Activated T-helper 2 cell treated with anti-CD3 and anti-CD28 coated beads, Interferon-gamma antibody, Interleukin-2, Interleukin-4, amounts not matched to agents 10 μg/mL and 5 μg/mL and 100 μg/mL, durations not matched to agents 14 hours and 24 hours and 36 hours (primary cell): ENCODE measurements at places on chromosomes 13 and 19.
A peak's percentile ranks its signal among the peaks of the same experiment; 100 is the strongest.

DNA sequence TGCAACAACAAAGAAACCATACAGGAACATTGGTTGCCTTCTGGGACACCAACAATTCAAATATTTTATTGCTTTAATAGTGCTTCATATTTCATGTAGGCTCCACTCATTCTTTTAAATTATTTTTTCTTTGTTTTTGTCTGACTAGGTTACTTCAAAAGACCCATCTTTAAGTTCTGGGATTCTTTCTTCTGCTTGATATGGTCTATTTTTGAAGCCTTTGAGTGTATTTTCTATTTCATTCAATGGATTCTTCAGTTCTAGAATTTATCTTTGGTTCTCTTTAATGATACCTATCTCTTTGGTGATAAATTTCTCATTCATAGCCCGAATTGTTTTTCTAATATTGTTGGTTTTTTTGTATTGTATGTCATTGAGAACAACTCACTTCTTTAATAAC is 38.6 kb downstream of the IGFL3 start:
- peaks cover 47% of the 10 kb centered on the region for H3K27me3 ChIP-seq
- no peaks in the 10 kb centered on the region for H3K4me1 ChIP-seq
- DNase-seq, result no peak
- H3K27ac ChIP-seq, result no peak overlapping the region
- H3K36me3 ChIP-seq, result no peaks in the 10 kb centered on the region

DNA sequence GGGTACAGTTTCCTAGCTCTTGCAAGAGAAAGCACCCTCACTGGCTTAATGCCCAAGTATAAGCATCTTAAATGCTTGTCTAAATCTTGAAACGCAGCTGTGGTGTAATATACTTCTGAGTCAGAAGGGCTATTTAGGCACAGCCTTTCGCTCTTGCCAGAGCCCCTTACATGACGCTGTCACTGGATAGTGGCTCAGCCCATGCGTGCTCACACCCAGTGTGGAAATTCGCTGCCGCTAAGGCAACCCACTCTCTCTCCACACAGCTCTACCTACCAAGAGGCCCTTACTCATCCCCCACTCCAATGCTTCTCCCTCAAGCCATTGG is 24.0 kb downstream of the UQCRFS1 start:
- peaks cover 4% of the 10 kb centered on the region for H3K4me1 ChIP-seq
- no peak overlapping the region for H3K4me3 ChIP-seq
- no peaks in the 10 kb centered on the region for H3K36me3 ChIP-seq
- no peaks in the 10 kb centered on the region for H3K27me3 ChIP-seq
- no peak overlapping the region for H3K27ac ChIP-seq

DNA sequence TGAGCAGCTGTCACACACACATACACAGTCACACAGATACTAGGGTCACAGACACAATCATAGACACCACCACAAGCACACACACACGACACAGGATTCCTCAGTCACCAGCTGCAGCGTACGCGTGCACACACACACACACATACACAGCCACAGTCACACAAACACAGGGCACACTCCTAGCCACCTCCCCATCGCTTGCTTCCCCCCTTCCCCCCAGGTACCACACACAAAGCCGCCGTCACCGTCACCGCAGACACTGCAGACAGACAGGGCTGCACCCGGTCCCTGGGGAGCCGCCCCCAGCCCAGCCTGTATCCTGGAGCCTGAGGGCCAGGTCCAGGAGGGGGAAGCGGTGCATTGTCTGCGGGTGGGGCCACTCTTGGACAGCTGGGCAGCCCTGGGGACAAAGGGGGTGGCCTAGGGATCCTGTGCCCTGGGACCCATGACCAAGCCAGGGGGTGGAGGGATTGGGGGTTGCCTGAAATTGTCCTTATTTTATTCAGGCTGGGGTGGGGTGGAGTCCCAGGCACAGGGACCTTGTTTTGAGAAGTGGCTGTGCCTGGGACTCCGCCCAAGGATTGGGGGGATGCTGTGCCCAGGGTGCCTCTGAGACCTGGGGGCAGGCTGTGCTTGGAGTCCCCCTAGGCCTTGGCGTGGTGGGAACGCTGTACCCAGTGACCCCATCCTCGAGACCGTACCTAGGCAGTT is 957 bp downstream of the NUMBL start:
- peaks cover 16% of the 10 kb centered on the region for H3K36me3 ChIP-seq
- no peaks in the 10 kb centered on the region for H3K27me3 ChIP-seq
- no peak overlapping the region for H3K27ac ChIP-seq
- DNase-seq, result no peak

- H3K27me3 ChIP-seq, result no peaks in the 10 kb centered on the region
- H3K4me3 ChIP-seq, result peak overlapping the region; percentile 87
- DNase-seq, result no peak
- peaks cover 73% of the 10 kb centered on the region for H3K36me3 ChIP-seq
- H3K27ac ChIP-seq, result no peak overlapping the region
- peaks cover 4% of the 10 kb centered on the region for H3K4me1 ChIP-seq
These were observed 1.5 kb downstream of the ZNF814 start for GRCh38 chr19:57887195-57887941.

- H3K27ac ChIP-seq, result no peak overlapping the region
- DNase-seq, result no peak
- no peaks in the 10 kb centered on the region for H3K36me3 ChIP-seq
- no peak overlapping the region for H3K4me3 ChIP-seq
- no peaks in the 10 kb centered on the region for H3K27me3 ChIP-seq
- no peaks in the 10 kb centered on the region for H3K4me1 ChIP-seq
These were observed 129.8 kb downstream of the KCTD12 start for GRCh38 chr13:76756451-76756850.

- H3K27ac ChIP-seq, result no peak within 1 kb of the TSS
- peak; percentile 59 for DNase-seq
These were observed at the start of gene PNMA8C for GRCh38 chr19:46428239-46429135. Gene PNMA8C, minus strand, starts transcription at chr19:46428936. Its CDS starts 577 bp downstream, at chr19:46428359.

DNA sequence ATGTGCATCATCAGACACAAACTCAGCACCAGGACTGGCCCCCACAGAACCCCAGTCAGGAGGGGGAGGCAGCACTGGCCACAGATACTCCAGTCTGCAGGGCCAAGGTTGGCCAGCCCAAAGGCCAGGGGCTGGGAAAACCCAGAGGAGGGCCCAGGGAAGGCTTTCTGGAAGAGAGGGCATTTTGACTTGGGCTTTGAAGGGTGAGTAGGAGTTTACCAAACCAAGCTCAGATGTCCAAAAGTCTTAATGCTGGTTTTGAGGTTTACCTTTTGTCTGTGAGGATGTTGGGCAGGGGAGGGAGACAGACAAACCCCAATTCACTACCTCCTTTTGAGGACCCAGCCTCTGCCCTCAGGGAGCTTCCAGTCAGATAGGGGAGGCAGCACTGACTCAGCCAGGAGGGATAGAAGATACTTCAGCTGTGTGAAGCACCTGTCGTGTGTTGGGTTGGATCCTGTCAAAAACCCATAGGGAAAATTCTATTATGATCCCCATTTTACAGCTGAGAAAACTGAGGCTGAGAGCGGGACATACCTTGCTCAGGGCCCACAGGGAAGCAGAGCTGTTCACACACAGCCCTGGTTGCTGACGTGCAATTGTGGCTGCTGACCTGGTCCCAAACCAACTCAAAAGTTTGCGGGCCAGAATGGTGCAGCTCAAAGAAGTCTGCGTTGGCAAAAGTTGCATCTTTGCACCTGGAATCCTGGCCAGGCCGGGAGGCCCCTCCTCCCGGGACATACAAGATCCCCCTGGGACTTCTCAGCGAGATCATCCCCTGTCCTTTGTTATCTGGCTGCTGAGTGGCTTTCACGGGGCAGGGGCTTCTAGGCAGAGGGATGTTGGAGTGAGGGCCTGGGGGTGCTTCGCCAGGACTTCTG is 13.1 kb downstream of the CILP2 start:
- H3K4me1 ChIP-seq, result peaks cover 2% of the 10 kb centered on the region
- H3K36me3 ChIP-seq, result no peaks in the 10 kb centered on the region
- H3K27ac ChIP-seq, result no peak overlapping the region
- no peak overlapping the region for H3K4me3 ChIP-seq
- DNase-seq, result no peak

DNA sequence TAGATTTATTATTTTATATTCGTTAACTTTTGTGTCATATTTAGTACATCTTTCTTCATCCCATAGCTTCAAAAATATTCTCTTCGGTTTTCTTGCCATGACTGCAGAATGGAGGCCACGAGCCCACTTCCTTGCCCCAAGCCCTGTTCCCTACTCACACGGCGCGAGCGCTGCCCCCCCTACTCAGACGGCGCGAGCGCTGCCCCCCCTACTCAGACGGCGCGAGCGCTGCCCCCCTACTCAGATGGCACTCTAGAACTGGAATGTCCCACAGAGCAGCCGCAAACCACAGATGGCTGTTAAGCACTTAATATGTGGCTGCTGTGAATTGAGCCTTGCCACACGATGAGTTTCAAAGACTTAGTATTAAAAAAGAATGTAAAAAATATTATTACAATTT is 102.2 kb upstream of the PEG3 start:
- DNase-seq, result no peak
- H3K4me1 ChIP-seq, result no peaks in the 10 kb centered on the region
- no peak overlapping the region for H3K4me3 ChIP-seq

- H3K36me3 ChIP-seq, result peaks cover 35% of the 10 kb centered on the region
- peaks cover 12% of the 10 kb centered on the region for H3K27me3 ChIP-seq
- DNase-seq, result no peak
- no peak overlapping the region for H3K27ac ChIP-seq
- peaks cover 5% of the 10 kb centered on the region for H3K4me1 ChIP-seq
These were observed 4.2 kb downstream of the RPS28 start for GRCh38 chr19:8325454-8325853.

GRCh38 chr19:15464394-15465385 is at the start of gene RASAL3:
Gene RASAL3, minus strand, starts transcription at chr19:15464544. Its CDS starts 186 bp downstream, at chr19:15464358.
- peak; percentile 61 for DNase-seq
- peaks cover 58% of the 10 kb centered on the region for H3K36me3 ChIP-seq
- H3K27ac ChIP-seq, result peak within 1 kb of the TSS; percentile 93
- peak within 1 kb of the TSS; percentile 93 for H3K4me3 ChIP-seq

- H3K36me3 ChIP-seq, result peaks cover 31% of the 10 kb centered on the region
- peaks cover 10% of the 10 kb centered on the region for H3K27me3 ChIP-seq
- H3K4me1 ChIP-seq, result peaks cover 25% of the 10 kb centered on the region
- H3K4me3 ChIP-seq, result peak overlapping the region; percentile 98
- peak overlapping the region; percentile 98 for H3K27ac ChIP-seq
These were observed 423 bp downstream of the LSM14A start for GRCh38 chr19:34172661-34173192.

GRCh38 chr19:13899912-13900584 is 5.9 kb downstream of the BRME1 start:
- no peak for DNase-seq
- no peak overlapping the region for H3K4me3 ChIP-seq
- H3K27ac ChIP-seq, result no peak overlapping the region
- peaks cover 3% of the 10 kb centered on the region for H3K4me1 ChIP-seq

DNA sequence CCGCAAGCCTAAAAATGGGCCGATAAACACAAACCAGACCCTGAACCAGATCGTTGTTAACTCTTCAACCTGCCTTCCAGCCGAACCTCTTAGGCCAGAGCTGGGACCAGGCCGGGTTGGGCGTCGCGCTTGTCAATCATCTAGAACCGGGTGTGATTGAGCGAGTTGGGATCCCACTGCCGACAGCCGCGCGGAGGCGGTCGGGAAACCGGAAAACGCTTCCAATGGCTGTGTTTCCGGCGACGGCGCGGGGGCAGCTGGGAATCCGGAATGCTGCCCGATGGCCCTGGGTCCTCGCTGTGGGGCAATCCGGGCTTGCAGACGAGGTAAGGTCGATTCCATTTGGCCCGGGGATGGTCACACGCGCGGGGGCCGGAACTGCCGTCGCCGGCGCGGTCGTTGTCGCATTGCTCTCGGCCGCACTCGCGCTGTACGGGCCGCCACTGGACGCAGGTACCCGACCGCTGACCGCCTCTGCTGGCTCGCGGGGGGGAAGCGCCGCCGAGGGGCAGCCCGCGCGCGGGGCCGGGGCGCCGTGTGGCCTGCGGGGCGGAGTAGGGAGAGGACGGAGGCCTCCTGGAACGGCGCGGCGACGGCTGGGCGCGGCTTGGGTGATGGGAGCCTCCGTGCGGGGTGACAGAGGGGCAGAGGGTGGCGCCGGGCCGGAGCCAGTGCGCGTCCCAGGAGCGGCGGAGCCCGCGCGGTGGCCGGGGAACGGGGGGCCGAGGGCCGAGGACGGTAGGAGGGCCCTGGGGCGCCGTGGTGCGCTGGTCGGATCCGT is at the start of gene NAXD:
Gene NAXD, plus strand, starts transcription at position 224 of the 781 bp plus-strand sequence. Its CDS starts 57 bp downstream, at position 281.
- H3K27me3 ChIP-seq, result no peaks in the 10 kb centered on the region
- H3K36me3 ChIP-seq, result no peaks in the 10 kb centered on the region
- H3K27ac ChIP-seq, result peak within 1 kb of the TSS; percentile 95

- no peaks in the 10 kb centered on the region for H3K27me3 ChIP-seq
- DNase-seq, result no peak
- H3K4me1 ChIP-seq, result no peaks in the 10 kb centered on the region
These were observed 30.9 kb upstream of the ZNF562 start for GRCh38 chr19:9705836-9706235.

DNA sequence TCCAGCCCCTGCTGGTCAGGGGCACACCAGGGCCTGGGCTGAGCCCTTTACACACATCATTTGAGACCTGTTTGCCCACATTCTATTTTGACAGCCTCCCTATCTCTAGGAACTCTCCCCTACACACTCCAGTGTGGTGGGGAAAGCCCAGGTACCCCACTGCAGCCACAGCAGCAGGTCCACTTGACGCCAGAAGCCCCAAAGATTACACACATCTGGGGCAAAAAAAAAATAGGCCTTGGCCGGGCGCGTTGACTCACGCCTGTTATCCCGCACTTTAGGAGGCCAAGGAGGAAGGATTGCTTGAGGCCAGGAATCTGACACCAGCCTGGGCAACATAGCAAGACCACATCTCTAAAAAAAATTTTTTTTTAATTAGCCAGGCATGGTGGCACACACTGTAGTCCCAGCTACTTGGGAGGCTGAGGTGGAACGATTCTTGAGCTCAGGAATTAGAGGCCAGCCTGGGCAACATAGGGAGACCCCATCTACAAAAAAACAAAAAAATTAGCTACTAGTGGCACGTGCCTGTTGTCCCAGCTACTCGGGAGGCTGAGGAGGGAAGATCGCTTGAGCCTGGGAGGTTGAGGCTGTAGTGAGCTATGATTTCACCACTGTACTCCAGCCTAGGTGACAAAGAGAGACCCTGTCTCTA is 18.0 kb upstream of the CD22 start:
- no peak for DNase-seq
- H3K4me1 ChIP-seq, result no peaks in the 10 kb centered on the region
- H3K27me3 ChIP-seq, result no peaks in the 10 kb centered on the region
- H3K36me3 ChIP-seq, result no peaks in the 10 kb centered on the region
- H3K27ac ChIP-seq, result no peak overlapping the region

- peaks cover 8% of the 10 kb centered on the region for H3K4me1 ChIP-seq
- peaks cover 59% of the 10 kb centered on the region for H3K36me3 ChIP-seq
- H3K27ac ChIP-seq, result no peak overlapping the region
- no peaks in the 10 kb centered on the region for H3K27me3 ChIP-seq
These were observed 4.0 kb upstream of the ZNF701 start for GRCh38 chr19:52566121-52566520.

DNA sequence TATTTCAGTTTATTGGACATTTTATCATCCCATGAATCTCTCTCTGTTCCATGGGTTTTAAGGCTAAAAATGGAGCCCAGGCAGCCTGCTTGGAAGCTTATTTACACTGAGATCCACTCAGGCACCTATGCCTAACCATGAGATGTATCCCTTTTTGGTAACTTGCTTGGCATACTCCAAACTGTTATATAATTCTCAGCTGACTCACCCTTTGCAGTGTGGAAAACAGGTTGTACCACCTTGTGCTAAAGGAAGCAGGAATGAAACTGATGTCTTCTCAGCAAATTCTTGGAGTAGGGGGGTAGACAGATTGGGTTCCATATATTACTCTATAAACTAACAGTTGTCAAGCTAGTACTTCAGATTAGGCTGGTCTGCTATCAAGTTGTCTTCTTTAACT is 483.6 kb downstream of the KLF5 start:
- H3K36me3 ChIP-seq, result no peaks in the 10 kb centered on the region
- H3K27ac ChIP-seq, result no peak overlapping the region
- no peak for DNase-seq
- no peaks in the 10 kb centered on the region for H3K4me1 ChIP-seq

- peaks cover 15% of the 10 kb centered on the region for H3K36me3 ChIP-seq
- DNase-seq, result no peak
- H3K4me1 ChIP-seq, result no peaks in the 10 kb centered on the region
These were observed 34.1 kb downstream of the CSNK1G2 start for GRCh38 chr19:1975162-1975480.
